Bone marrow (tissue), 2 donors: ENCODE measurements at places on chromosomes 1 and 21.
A peak's percentile ranks its signal among the peaks of the same experiment; 100 is the strongest.

DNA sequence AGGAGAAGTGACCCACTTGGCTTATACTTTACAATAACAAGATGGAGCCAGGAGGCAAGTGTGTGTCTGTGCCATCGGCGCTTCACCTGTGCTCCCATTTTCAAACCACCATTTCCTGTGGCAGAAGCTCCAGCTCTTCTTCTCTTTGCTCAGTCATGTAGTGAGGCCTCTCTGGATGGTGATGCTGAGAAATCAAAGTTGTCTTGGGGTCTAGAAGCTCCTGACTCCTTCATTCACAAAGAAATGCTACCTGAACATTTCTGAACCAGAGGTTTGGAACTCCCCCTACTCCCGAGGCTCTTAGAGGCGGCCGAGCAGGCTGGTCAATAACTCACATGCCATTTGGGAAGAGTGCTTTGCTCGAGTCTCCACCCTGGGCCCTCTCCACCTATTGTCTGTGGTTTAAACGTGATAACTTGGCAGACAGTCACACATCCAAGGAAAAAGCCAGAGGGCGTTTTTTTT lies 18.0 kb downstream of the SLAMF1 start:
- no peak for DNase-seq

GRCh38 chr1:241551759-241552638 lies 19.8 kb downstream of the KMO start:
- peak; percentile 52 for DNase-seq

- DNase-seq = no peak
These were observed 29.9 kb downstream of the DHCR24 start for GRCh38 chr1:54857141-54857540.

DNA sequence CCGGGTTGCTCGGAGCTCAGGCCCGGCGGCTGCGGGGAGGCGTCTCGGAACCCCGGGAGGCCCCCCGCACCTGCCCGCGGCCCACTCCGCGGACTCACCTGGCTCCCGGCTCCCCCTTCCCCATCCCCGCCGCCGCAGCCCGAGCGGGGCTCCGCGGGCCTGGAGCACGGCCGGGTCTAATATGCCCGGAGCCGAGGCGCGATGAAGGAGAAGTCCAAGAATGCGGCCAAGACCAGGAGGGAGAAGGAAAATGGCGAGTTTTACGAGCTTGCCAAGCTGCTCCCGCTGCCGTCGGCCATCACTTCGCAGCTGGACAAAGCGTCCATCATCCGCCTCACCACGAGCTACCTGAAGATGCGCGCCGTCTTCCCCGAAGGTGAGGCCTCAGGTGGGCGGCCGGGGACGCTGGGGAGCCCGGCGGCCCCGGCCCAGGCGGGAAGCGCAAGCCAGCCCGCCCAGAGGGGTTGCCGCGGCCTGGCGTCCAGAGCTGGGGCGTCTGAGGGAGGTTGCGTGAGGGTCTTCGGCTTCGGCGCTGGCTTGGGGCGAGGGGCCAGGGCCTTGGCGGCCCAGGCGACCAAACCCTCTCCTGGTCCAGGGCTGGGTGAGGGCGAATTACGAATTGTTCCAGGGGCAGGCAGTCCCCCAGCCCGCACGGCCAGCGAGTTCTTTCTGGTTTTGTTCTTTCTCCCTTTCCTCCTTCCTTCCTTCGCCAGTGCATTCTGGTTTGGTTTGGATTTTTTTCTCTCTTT lies 805 bp downstream of the SIM2 start:
- no peak for DNase-seq

DNA sequence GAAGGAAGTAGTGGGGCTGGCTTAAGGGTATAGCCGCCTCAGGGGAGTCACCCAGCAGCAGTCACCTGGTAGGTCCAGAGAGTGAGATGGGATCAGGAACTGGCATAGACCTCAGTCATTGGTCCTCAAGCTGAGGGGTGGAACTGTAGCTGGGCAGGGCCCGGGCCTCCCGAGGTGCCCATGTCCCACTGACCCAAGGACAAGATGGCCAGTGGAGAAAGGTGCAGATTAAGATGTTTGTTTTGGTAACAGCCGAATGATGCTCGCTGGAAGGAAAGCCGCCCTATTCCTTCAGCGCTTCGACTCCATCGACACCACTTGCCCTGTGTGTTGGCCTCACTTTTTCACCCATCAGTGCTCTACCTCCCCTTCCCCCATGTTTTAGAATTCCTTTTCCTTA lies 16.4 kb downstream of the COL9A2 start:
- no peak for DNase-seq

- DNase-seq = no peak
These were observed 5.1 kb downstream of the CLCNKA start for GRCh38 chr1:16026723-16027484.

GRCh38 chr1:234611225-234611846 lies 1.4 kb upstream of the IRF2BP2 start:
- no peak for DNase-seq

GRCh38 chr1:152519851-152520250 lies 5.6 kb downstream of the CRCT1 start:
- no peak for DNase-seq

DNA sequence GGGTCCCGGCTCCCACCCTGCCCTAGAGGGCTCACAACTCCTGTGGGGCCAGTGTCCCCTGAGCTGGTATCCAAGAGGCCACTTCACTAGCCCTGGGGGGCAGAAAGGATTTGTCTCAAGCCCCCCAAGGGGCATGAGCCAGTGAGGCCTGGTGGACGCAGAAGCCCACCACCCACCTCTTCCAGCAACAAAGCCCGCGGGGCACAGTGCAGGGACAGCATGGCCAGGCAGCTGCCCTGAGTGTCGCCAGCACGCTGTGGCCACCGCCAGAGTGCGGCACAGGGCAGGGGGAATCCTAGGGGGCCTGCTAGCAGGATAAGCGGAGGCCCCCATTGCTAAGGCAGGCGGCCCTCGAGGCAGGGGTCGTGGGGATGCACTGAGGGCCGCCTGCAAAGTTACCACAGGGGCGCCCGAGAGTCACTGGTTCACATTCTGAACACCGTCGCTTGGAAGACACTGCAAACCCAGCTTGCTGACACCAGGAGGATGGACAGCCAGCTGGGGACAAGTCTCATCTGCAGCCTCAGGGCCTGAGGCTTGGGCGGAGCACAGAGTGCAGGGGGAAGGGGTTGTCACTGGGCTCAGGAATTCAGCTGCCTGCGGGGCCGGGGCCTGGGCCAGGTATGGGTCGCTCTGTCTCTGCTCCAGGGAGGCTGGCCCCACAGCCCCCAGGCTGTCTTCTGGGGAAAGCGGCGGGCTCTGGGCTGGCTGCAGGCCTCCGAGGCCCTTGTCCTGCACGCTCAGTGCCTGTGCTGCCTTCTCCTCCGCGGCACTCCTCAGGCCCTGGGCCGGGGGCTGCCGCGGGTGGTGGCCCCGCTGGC lies 26.8 kb downstream of the SLC19A1 start:
- DNase-seq = no peak

DNA sequence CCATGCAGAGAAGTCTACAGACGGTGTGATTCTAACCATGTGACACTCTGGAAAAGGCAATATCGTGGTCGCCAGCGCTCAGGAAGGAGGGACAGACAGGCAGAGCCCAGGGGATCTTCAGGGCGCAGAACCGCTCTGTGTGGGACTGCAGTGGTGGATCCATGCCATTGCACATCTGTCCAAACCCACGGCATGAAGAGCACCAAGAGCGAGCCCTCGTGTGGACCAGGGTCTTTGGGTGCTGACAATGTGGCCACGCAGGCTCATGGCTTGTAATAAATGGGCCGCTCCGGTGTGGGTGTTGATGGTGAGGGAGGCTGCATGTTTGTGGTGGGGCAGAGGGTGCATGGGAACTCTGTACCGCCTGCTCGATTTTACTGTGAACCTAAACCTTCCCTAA lies 25.3 kb upstream of the POFUT2 start:
- DNase-seq = no peak

GRCh38 chr1:44733784-44734183 lies 2.8 kb upstream of the RNU5D-1 start:
- no peak for DNase-seq

DNA sequence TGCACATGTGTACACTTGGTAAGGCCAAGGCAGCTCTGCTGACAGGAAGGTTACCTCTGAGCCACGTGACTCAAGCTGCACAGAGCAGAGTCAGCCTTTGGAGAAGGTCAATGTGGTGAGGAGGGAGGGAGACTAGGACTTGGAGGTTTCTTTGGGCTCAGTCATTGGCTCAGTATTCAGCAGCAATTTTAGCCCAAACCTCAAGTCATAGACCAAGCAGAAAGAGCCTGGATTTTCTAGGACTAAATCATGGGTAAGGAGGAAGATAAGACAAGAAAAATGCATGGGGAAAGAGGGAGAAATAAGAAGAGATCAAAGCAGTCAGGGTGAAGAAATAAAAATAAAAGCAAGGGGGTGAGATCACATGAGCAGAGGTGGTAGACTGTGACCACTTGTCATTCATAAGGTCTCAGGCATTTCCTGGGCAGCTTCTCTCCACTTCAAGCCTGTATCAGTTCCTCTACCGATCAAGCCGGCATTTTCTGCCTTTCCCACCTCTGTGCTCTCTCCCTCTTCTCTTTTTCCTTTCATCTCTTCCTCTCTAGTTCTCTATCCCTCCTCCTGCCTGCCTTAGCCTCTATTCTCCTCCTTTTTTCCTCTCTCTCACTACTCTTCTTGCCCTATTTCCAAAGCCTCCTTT lies 51.7 kb upstream of the DUSP10 start:
- no peak for DNase-seq

GRCh38 chr1:116711263-116711840 lies 42.9 kb upstream of the CD2 start:
- DNase-seq = no peak

DNA sequence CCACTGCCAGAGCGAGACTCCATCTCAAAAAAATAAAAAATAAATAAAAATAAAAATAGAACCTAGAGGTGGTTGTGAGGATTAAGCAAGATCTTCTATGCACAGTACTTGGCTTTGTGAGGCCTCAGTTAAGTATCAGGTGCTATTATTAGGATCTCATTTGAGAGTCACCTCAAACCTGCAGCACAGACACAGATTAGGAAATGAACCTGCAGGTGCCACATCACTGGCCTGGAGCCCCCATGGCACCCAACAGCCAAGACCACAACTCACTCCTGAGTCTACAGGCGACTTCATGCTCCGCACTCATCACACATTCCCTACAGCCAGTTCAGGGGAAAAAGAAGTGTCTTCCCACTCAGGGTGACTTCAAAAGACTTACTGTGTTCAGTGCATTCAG lies 176.8 kb downstream of the SLC45A1 start:
- DNase-seq = no peak

DNA sequence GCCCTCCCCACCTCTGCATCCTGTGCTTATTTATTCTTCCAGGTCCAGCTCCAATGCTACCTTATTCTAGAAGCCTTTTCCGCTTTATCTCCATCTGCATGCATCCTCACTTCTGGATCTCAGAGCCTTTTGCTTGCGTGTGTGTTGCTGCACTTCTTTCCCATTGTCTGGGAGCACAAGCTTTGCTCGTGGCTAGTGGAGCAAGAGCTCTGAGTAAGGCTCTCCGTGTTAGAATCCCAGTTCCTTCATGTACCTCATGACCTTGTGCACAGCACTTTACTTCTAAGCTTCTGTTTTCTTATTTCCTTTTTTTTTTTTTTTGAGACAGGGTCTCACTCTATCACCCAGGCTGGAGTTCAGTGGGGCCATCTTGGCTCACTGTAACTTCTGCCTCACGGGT lies 140.0 kb upstream of the POU3F1 start:
- DNase-seq = no peak

DNA sequence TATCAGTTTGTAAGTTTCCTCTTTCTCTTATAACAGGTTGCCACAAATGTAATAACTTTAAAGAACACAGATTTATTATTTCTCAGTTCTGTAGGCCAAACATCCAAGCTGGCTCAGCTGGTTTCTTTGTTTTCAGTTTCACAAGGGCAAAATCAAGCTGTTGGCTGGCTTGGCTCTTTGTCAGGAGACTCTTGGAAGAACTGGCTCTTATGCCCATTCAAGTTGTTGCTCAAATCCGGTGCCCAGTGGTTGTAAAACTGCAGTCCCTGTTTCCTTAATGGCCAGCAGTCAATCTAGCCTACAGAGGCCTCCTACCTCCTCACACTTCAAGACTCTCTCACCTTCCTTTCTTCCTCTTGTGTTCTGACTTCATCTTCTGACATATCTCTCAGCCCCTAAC lies 1171.0 kb downstream of the MRPL39 start:
- no peak for DNase-seq

DNA sequence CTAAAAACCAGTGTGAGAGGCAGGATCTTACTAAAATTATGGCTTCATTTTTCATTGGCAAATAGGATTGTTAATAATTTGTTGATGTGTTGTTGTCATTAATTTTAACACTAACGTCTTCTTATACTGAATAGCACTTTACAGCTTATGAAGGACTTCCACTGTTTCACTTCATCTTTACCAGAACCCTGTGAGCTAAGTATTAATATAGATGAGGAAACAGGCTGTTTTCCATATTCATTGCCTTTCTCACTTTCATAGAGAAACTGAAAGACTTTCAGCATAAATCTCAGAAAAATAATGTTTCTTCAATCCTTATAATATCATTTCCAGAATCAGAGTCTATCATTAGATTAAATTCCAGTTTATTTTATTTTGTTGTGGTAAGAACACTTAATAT lies 8.5 kb downstream of the MAP10 start:
- DNase-seq = no peak

DNA sequence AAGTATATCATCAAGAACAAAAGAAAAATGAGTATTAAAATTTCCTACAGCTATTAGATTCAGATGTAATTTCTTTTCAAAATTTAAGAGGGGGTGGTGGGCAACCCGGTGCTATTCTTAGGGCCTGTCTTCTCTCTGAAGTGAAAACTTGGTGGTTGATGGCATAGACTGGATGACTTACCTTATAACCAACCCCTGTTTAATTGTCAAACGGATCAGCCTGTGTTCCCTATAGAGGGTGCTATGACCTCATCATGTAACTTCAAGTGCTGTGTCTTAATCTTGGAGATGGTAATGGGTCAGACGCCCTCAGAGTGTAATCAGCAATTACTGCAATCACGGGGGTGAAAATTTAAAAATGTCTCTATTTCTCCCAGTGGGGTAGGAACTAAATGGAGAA lies 176.2 kb downstream of the PCP4 start:
- DNase-seq = no peak

GRCh38 chr1:80675454-80675853 lies 1125.3 kb upstream of the ADGRL2 start:
- no peak for DNase-seq

GRCh38 chr1:25799935-25800702 lies at the start of gene SELENON:
TSS of gene SELENON (plus strand) at chr1:25800193. CDS start at chr1:25800231, 38 bp downstream.
- DNase-seq = peak; percentile 34

- DNase-seq = no peak
These were observed 24.3 kb downstream of the AHCTF1 start for GRCh38 chr1:246907472-246907871.

- DNase-seq = no peak
These were observed 51.2 kb upstream of the ADAM30 start for GRCh38 chr1:119947468-119947867.
